ENCODE measurements at places on chromosomes 2 and 18.

GRCh38 chr2:171965661-171966060 lies 34.1 kb upstream of the METAP1D start:
- no peak for DNase-seq

GRCh38 chr2:159714247-159714930 lies 2.1 kb downstream of the MARCHF7 start:
- no peak for DNase-seq

DNA sequence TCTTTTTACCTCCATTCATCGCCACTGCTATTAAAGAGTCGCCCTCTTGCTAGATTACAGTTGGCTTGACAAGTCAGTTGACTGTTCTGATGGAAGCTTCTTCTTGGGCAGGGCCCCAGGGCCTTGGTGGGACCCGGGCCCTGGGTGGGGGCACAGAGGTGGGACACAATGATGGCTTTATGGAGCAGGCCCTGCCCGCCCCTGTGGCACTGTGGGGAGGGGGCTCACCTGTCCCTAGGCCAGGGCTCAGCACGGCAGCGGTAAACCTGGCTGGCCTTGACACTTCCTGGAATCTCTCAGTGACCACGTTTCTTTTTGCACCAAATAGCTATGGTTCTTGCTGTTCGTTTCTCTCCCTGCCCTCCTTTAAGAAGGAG lies 4.9 kb upstream of the HS6ST1 start:
- no peak for DNase-seq

DNA sequence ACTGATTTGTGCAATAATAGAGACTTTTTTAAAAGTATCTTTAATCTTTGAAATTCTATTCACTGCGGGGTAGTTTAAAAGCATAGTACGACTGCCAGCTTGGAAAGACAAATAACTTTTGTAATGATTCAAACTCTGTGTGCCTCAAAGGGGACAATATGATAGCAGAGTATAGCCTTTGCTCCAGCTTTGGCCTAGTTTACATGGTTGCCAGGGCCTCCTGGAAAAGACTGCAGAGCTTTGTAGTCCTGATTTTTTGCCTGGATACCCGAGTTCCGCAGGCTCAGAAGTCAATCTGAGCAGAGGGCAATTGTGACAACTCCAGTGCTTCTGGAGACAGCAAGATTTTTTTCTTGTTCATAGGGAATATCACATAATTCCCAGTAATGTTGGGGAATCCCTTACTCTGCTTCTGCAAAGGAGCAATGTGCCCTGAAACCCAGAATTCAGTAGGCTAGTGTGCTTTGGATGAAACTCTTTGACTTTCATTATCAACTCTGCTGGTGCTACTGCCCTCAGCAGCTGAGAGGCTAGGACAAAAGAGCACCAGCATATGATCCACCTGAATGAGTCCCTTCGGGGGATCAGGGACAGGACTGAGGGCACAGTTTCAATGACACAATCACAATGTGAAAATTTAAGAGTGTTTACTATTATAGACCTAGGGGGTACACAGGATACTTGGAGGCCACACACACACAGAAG lies 768.1 kb downstream of the TMEM182 start:
- DNase-seq = no peak

DNA sequence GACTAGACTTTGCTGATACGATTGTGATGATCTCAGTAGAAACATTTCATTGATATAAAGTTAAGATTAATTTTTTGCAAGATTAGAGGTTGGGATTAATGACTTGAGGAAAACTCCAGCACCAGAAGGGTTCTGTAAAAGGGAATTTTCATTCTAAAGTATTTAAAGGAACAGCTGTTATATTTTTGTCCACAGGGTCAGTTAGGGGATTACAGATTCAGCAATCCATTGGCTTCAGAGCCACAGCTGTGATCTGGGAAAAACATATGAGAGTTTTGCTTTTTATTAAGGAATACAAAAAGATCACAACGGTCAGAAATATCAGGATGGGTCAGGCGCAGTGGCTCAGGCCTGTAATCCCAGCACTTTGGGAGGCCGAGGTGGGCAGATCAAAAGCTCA lies 19.6 kb upstream of the REV1 start:
- no peak for DNase-seq

DNA sequence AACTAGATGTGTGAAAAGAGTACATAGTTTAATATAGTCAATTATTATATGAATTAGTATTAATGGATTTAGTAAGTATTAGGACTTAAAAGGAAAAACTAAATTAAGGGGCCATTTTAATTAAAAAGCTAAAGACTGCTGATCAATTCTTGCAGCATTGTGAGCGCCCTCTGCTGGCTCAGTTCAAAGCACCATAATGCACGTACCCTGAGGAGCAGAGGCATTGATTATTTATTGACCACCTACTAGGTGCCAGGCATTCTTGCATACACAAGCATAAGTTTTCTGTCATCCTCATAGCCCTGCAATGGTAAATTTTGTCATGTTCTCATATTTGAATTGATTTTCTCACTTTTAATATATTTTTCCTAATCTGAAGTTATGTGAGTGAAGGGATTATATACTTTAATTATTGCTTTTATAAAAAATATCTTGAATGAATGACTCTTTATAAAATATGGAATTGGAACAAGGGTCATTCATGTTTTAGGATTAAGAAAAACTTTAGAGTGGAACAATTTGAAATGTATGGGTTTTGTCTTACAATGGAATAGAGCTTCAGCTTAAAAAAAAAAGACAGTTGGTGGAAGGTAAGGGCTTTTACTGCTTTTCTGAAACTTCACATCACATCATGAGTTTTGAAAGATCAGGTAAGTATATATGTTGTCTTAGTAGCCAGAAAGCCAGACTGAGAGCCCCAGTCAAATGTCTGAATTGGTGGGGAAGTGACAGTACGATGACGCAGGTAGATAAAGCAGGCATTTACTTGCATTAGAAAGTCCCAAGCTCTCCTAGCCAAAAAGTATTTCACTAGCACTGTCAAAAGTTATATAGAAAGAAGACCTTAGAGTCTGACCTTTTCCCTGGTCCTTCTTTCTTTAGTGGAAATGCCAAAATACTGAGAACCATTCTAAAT lies 9.7 kb downstream of the ITGA4 start:
- DNase-seq = no peak

- DNase-seq = no peak
Observed at GRCh38 chr2:218501665-218502064, 66.5 kb downstream of the USP37 start.

- DNase-seq = no peak
Observed at GRCh38 chr2:15677141-15677843, 85.6 kb downstream of the DDX1 start.

DNA sequence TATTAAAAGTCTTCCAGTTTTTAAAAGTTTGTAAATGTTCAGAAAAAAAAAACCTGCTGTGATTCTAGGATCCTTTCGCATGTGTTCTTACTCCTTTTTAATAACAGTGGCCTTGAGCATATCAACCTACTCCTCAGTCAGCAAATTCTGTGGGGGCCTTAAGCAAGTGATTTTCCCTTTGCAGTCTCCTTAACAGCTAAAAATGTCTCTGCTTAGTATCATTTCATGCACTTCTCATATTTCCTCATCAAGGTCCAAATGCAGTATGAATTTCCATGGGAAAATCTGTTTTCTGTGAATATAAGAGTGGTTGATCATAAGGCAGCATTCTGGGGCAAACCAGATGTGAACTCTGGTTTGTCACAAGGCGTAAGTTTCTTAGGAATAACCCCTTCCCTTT lies 2175.1 kb upstream of the PIK3C3 start:
- no peak for DNase-seq

GRCh38 chr2:63673865-63674533 lies 85.2 kb downstream of the MDH1 start:
- no peak for DNase-seq

DNA sequence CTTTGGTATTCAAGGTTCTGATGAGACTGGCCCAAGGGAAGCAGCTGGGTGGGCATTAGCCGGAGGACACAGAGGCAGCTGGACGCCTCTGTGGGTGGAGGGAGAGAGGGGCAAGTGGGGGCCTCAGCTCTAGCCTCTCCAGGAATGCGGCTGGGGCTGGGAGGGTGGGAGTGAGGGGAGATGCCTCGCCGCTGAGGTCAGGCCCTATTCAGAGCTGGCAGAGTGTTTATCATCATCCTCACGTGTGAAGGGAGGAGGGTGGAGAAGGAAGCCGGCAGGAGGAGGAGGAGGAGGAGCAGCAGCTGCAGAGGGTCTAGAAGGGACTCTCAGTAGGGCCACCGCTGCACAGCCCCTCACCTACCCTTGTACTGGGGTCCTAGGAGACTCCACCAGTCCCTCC lies 43.1 kb downstream of the TNS1 start:
- no peak for DNase-seq

DNA sequence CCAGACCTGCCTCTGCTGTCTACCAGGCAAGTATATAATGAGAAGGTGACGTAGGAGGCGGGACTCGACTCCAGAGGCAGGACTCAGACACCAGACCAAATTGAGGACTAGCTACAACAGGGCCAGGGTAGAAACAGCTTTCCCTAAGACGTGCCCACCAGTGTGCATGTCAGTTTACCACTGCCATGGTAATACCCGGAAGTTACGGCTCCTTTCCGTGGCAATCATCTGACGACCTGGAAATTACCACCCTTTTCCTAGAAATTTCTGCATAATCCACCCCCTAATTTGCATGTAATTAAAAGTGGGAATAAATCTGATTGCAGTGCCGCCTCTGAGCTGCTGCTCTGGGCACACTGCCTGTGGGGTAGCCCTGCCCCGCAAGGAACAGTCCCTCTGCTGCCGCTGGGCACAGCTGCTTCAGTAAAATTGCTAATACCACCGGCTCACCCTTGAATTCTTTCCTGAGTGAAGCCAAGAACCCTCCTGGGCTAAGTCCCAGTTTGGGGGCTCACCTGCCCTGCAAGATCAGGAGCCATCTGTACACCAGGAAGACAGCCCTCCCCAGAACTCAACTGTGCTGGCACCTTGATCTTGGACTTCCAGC lies 59.1 kb downstream of the ODC1 start:
- DNase-seq = no peak

DNA sequence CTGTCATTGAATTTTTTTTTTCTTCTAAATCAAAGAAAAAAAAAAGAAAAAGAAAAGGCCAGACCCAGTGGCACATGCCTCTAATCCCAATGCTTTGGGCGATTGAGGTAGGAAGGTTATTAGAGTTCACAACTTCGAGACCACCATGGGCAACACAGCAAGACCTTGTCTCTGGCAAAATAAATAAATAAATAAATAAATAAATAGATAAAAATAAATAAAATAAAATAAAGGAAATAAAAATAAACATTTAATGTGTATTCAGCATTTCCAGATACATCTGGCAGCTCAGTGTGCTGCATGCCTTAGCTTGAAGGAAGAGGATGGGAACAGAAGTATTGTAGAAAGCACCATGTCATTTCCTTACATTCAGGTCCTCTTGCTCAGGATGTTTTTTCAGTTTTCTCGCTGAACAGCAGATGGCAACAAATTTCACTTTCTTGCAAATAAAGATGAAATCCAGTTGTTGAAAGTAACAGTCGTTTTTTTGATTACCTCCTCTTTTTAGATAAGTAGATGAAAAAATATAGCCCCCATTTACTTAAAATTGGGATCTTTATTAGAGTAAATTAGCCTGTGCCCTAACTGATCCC lies 25.7 kb upstream of the FAM178B start:
- peak; percentile 30 for DNase-seq

- no peak for DNase-seq
Observed at GRCh38 chr18:76955524-76956170, 133.3 kb downstream of the ZNF236 start.

DNA sequence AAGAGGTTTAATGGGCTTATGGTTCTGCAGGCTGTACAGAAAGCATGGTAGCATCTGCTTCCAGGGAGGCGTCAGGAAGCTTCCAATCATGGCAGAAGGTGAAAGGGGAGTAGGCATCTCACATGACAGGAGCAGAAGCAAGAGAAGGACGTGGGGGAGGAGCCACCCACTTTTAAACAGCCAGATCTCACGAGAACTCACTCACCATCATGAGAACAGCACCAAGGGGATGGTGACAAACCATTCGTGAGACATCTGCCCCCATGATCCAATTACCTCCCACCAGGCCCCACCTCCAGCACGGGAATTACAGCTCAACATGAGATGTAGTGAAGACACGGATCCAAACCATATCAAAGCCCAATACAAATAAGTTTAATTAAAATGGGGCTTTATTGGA lies 113.8 kb downstream of the ATL2 start:
- no peak for DNase-seq

DNA sequence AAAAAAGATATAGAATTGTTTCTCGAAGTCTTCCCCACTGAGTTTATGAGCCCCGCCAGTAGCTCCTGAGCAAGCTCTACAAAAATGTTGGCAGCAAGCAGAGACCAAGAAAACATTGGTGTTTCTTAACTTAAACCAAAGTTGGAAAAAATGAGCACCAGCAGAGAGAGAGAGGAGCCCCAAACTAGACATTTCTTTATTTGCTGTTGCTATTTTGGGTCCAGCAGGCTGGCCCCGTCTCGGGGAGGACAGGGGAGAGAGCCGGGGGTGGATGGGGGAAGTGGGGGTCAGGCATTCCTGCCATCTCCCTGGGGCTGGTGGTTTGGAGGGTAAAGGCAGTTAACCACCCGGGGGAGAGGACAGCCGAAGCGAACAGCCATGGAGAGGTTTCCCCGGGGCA lies 113.0 kb downstream of the DYSF start:
- no peak for DNase-seq

DNA sequence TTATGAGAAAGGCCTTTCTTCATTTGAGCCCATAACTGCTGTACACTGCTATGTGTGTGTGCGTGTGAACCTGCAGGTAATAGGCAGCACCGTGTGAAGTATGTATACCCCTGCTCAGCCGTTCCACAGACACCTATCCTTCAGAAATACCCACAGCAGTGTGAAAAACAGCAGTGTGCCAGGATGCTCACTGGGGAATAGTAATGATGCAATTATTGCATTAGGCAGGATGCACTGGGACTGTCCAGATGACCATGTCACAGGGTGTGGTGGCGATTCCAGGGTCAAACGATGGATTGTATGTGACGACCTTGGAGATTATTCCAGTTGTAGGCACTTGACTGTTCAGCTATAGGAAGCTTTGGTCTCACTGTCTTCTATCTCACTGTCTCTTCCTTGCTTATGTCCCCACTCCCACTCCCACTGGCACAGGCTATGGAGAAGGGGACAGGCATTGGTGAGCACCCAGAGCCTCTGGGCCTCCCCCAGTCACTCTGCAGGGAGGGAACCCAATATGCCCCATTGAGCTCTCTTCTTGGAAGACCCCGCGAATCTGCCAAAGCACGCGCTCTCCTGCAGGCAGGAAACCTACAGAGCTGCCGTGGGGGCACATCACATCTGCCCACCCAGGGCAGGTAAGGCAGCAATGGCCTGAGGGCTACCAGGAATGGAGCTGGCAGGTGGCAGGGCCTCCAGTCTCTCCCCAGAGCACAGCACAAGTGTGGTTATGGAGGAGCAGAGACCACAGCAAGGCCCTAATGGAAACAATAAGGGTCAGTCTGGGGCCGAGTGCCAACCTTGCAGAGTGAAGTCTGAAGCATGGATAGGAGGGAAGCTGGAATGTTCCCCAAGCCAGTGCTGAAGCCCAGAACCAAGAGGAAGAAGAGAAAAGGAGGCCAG lies 518.9 kb upstream of the RAB6C start:
- no peak for DNase-seq

GRCh38 chr2:113229795-113230194 lies 48.9 kb downstream of the PAX8 start:
- no peak for DNase-seq
